SW480 (cell line): ENCODE measurements at places on chromosomes 1 and 21.

- no peak for DNase-seq
These were observed 46.9 kb downstream of the PTP4A2 start for GRCh38 chr1:31891280-31891679.

GRCh38 chr1:4172644-4173599, 272.9 kb upstream of the C1orf174 start:
- peak; percentile 65 for DNase-seq

- DNase-seq = no peak
These were observed 1107.1 kb upstream of the TMPRSS15 start for GRCh38 chr21:19510653-19511052.

GRCh38 chr1:7899741-7900140, 40.9 kb downstream of the TNFRSF9 start:
- peak; percentile 7 for DNase-seq

DNA sequence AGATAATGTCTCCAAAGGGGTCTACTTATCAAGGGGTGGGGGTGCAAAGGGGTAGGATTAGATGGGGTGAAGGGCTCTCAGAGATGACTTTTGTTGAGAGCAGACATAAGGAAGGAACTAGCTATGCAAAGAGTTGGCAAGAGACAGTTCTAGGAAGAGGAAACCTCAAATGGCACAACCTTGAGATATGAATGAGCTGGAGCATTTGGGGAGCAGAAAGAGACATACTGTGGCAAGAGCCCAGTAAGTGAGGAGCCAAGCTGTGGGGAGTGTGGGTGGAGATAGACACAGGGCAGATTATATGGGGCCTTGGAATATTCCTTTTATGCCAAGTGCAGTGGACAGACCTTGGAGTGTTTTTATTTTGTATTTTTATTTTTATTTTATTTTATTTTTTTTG, 84.8 kb upstream of the BTG3 start:
- no peak for DNase-seq

DNA sequence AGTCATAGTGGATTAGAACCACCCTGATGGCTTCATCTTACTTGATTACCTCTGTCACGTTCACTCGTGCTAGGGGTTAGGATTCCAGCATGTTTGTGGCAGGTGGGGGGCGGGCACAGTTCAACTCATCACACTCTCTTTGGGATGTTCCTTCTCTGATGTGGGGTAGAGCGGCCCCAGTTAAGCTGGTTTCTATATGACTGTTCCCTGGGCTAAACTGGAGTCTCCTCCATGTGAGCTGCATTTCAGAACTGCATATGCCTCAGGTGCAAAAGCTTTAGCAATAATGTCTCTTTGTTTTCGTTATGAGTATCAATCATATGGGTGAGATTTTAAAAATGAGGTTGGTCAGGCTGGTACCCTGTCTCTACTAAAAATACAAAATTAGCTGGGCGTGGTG, 393.2 kb downstream of the RPS6KC1 start:
- no peak for DNase-seq

- no peak for DNase-seq
These were observed 55.6 kb downstream of the DDR2 start for GRCh38 chr1:162687870-162688269.
